ENCODE measurements at places on chromosomes 2 and 18.

DNA sequence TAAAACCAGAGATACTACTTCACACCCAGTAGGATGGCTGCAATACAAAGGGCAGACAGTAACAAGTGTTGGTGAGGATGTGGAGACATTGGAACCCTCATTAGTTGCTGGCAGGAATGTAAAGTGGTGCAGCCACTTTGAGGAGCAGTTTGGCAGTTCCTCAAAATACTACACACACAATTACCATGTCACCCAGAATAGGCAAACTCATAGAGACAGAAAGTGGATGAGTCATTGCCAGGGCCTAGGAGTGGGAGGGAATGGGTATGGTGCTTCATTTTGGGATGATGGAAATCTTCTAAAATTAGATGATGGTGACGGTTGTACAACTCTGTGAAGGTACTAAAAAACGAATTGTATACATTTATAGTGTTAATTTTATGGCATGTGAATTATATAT, 54.8 kb downstream of the ATP9B start:
- DNase-seq = no peak

DNA sequence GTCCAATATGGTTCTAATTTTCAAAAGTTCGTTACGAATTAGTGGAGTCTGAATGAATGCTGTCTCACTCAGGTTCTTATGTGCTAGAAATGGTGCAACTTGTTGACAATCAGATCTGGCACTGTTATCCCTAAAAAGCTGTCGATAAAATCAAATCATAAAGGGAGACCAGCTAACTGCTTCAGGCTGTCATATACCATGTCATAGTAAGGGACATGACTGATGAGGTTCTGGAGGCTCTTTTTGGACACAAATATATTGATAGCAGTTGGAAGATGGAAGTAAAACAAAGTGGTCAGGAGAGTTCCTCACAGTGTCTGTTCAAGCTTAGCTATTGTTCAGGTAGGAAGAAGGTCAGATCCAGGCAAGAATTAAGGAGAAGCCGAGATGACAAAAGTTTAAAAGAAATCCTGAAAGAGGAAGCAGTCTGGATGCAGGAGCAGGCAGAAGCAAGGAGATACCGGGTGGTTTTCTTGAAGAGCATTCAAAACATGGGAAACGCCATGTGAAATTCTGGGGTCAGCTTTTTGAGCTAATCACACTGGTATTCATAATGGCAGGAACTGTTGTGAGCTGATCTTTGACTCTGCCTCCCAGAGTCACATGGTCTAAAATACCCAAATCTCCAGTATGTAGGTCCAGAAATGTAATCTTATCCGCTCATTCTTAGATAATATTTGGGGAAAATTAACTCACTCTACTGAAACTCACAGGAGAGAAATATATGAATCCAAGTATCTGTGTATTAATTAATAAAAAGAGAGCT, 9.4 kb upstream of the CAVIN2 start:
- DNase-seq = no peak

DNA sequence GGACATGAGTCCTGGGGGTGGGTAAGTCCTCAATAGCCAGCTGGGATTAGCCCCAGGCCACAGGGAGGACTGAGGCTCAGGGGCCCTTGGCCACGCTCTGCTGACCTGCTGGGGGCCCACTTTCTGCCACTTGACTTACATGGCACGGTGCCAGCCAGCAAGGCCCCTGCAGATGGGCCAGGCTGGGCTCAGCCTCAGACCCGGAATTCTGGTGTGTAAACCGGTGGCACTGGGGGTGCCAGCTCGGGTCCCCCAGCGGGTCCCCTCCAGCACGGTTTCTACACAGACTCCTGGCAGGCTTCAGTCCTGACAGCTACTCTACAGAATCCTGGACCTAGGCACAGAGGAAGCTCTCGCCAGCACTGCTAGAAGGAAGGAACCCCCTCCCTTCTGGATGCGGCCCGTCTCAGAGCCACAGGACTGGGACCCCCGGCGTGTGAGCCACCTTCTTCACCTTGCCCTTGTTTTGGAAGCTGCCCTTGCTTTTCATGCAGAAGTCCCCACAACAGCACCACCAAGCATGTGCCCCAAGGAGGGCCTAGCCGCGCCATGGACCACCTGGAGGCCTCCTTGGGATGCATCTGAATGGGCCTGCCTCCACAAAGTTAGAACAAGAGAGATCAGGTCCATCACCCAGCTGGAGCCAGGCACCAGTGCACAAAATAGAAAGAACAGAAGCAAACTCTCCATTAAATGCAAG, 8.0 kb downstream of the HDAC4 start:
- DNase-seq = no peak

GRCh38 chr2:41791523-41791922, 256.3 kb upstream of the PKDCC start:
- DNase-seq = no peak
